Right lobe of liver (tissue), 6 donors: ENCODE measurements at places on chromosomes 11 and 22.

GRCh38 chr11:2825261-2825888, 60.2 kb downstream of the CDKN1C start:
- no peak for DNase-seq
- no peak overlapping the region for H3K4me3 ChIP-seq
- H3K4me1 ChIP-seq: no peaks in the 10 kb centered on the region
- H3K36me3 ChIP-seq: no peaks in the 10 kb centered on the region

- no peaks in the 10 kb centered on the region for H3K4me1 ChIP-seq
- DNase-seq: no peak
- H3K36me3 ChIP-seq: no peaks in the 10 kb centered on the region
Observed at GRCh38 chr11:62543680-62544444, 2.7 kb downstream of the AHNAK start.

DNA sequence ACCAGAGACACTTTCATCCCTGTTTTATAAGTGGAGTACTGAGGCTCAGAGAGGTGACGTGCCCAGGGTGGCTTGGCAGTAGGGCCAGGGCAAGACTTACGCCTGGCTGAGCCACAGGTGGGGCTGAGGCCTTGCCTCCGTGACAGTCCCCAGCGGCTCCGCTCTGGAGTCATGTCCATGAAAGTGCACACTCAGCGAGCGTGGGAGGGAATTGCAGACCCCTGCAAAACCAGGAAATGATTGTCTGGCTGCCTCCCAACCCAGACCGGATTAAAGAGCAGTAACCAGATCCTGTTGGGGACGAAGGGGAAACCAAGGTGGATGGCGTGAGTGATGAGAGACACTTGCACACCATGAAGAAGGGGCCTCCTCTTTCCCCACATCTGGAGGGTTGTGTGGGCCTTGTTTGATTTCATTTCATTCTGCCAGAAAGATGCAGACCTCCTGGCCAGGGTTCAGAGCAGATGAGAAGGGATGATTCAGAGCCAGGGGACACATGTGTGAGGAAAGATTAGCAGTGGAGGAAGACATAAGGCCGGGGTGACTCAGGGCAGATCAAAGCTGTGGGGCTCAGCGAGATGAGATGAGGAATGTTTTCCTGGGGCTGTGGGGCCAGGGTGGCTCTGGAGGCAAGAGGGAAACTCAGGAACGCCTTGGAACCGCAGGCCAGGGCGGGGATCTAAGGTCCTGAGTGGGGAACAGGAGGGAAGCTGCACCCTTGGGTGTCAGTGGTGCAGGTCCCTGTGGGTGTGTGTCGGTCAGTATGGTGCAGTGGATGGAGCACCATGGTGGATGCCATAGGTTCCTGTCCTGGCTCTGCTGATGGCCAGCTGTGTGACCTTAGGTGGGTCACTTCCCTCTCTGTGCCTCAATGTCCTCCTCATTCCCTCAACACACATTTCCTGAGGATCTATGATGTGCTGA, 29.9 kb upstream of the LRRC32 start:
- no peaks in the 10 kb centered on the region for H3K36me3 ChIP-seq
- no peaks in the 10 kb centered on the region for H3K27me3 ChIP-seq

- H3K4me3 ChIP-seq: peak overlapping the region; percentile 95
- peak; percentile 46 for DNase-seq
- H3K36me3 ChIP-seq: no peaks in the 10 kb centered on the region
- H3K4me1 ChIP-seq: peaks cover 40% of the 10 kb centered on the region
Observed at GRCh38 chr22:46075764-46076531, 74.4 kb upstream of the PPARA start.

DNA sequence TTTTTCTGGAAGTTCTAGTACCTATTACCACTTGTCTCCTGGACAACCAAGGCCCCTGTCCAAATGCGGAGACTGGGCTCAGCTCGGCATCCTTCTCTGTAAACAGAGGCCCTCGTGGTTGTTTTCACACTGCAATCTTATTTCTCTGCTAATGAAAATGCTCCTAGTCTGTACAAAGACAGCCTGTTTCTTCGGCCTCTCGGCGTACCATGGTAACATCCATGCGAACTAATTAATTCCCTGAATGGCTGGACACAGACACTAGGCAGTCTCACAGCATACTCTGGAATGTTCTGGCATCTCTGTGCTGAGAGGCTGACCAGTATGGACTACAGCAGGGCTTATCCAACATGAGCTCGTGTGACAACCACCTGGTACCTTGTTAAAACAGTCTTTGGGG, 5.7 kb downstream of the POLR3H start:
- no peaks in the 10 kb centered on the region for H3K36me3 ChIP-seq
- no peak overlapping the region for H3K4me3 ChIP-seq
- H3K27ac ChIP-seq: no peak overlapping the region
- H3K27me3 ChIP-seq: no peaks in the 10 kb centered on the region

GRCh38 chr11:44387825-44388224, 77.9 kb upstream of the ALX4 start:
- no peak overlapping the region for H3K27ac ChIP-seq
- no peak for DNase-seq
- no peaks in the 10 kb centered on the region for H3K27me3 ChIP-seq
- no peaks in the 10 kb centered on the region for H3K36me3 ChIP-seq
- H3K4me1 ChIP-seq: peaks cover 6% of the 10 kb centered on the region
- H3K4me3 ChIP-seq: no peak overlapping the region

DNA sequence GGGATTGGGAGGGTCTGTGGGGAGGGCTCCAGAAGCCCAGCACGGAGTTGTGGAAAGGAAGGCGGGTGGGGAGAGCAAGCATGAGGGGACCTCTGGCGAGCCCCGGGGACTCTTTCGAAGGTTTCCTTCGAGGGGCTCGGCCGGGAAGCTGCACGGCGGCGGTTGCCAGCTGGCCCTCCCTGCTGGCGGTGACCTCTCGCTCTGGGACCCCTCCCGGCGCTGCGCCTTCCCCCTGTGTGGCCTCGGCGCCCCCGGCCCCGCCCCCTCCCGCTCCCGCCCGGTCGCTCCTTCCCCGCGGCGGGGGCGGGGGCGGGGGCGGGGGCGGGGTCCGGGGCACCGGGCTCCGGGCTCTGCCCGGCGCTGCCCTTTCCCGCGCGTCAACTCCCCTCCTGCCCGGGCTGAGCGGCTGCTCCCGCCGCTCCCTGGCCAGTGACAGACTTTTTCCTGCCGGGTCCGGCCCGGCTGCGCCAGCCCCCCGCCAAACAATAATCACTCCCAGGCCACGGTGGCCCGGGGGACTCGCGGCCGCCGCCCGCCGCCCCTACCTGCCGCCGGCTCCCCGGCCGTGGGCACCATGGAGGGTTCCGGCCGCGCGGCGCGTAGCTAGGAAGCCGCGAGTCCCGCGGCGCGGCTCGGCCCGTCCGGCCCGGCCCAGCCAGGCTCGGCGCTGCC, 941 bp downstream of the CLCF1 start:
- peak overlapping the region; percentile 68 for H3K4me3 ChIP-seq
- no peaks in the 10 kb centered on the region for H3K36me3 ChIP-seq
- no peak for DNase-seq
- no peak overlapping the region for H3K27ac ChIP-seq
- no peaks in the 10 kb centered on the region for H3K27me3 ChIP-seq

- no peaks in the 10 kb centered on the region for H3K4me1 ChIP-seq
- no peak overlapping the region for H3K27ac ChIP-seq
- no peak for DNase-seq
- H3K27me3 ChIP-seq: no peaks in the 10 kb centered on the region
- H3K36me3 ChIP-seq: no peaks in the 10 kb centered on the region
Observed at GRCh38 chr11:10663990-10664389, 29.6 kb downstream of the IRAG1 start.

- no peak overlapping the region for H3K27ac ChIP-seq
- DNase-seq: no peak
- no peak overlapping the region for H3K4me3 ChIP-seq
- H3K27me3 ChIP-seq: no peaks in the 10 kb centered on the region
Observed at GRCh38 chr11:13776134-13776815, 107.8 kb downstream of the FAR1 start.

DNA sequence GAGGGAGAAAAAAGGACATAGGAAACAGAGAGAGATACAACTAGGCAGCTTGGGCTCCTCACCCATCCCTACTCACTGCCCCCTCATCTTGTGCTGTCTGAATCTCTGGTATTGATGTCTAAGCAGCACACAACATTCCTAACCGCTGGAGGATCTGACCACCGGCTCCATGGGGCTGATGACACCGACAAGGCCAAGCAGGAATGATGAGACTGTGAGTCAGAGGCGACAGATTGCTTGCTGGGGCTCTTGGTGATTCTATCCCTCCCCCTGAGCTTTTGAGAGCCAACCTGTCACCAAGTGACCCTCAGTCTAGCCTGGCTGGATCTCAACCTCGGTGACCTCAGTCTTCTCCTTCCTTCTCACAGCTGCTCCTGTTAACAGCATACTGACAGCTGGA, 13.8 kb downstream of the PAMR1 start:
- H3K27me3 ChIP-seq: no peaks in the 10 kb centered on the region
- no peak for DNase-seq
- no peaks in the 10 kb centered on the region for H3K4me1 ChIP-seq
- H3K36me3 ChIP-seq: no peaks in the 10 kb centered on the region
- no peak overlapping the region for H3K4me3 ChIP-seq

DNA sequence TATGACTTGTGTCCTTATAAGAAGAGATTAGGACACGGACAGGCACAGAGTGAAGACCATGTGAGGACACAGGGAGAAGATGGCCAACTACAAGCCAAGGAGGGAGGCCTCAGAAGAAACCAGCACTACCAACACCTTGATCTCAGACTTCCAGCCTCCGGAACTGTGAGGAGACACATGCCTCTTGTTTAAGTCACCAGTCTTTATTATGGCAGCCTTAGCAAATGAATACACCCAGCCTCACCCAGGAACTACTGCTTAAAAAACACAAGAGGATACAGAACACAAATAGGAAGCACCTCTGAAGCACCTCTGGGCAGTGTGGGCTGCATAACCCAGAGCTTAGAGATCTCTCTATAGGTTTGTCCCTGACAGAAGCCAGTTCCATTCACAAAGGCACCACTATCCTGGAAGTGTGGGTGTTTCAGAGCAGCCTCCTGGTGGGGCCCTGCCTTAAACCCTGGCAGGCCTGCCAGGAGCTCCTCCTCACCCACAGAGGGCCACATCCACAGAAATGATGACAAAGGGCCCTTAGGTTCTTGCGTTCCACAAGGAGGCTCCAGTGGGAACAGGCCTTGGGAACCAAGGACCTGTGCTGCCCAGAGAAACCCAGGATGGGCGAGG, 58.8 kb downstream of the CHRDL2 start:
- H3K27me3 ChIP-seq: no peaks in the 10 kb centered on the region
- H3K4me1 ChIP-seq: peaks cover 12% of the 10 kb centered on the region
- no peaks in the 10 kb centered on the region for H3K36me3 ChIP-seq
- no peak overlapping the region for H3K4me3 ChIP-seq
- peak overlapping the region; percentile 52 for H3K27ac ChIP-seq
- no peak for DNase-seq

DNA sequence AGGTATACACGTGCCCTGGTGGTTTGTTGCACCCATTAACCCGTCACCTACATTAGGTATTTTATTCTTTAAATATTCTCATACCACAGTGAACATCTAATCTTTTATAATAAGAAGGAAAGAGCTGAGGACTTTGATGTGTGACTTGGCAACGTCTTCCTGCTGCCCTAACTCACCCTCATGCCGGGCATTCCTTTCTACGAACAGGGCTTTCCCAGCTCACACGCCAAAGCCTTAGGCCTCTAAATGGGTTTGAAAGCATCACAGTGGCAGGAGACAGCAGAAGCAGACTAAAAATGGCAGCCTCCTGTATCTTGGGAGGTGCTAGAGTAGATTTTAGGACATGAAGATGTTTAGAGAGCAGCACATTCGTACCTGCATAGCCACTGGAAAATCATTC, 52.6 kb downstream of the CLTCL1 start:
- no peak overlapping the region for H3K27ac ChIP-seq
- no peaks in the 10 kb centered on the region for H3K27me3 ChIP-seq
- H3K4me3 ChIP-seq: no peak overlapping the region
- no peaks in the 10 kb centered on the region for H3K36me3 ChIP-seq
- no peaks in the 10 kb centered on the region for H3K4me1 ChIP-seq

GRCh38 chr22:45880091-45880715, 96.8 kb downstream of the WNT7B start:
- H3K4me3 ChIP-seq: no peak overlapping the region
- H3K36me3 ChIP-seq: no peaks in the 10 kb centered on the region
- H3K27me3 ChIP-seq: no peaks in the 10 kb centered on the region
- no peaks in the 10 kb centered on the region for H3K4me1 ChIP-seq

GRCh38 chr22:17767233-17768065, 6.8 kb downstream of the BID start:
- no peak for DNase-seq
- H3K4me1 ChIP-seq: peaks cover 57% of the 10 kb centered on the region
- no peak overlapping the region for H3K4me3 ChIP-seq
- peak overlapping the region; percentile 36 for H3K27ac ChIP-seq
- no peaks in the 10 kb centered on the region for H3K27me3 ChIP-seq

DNA sequence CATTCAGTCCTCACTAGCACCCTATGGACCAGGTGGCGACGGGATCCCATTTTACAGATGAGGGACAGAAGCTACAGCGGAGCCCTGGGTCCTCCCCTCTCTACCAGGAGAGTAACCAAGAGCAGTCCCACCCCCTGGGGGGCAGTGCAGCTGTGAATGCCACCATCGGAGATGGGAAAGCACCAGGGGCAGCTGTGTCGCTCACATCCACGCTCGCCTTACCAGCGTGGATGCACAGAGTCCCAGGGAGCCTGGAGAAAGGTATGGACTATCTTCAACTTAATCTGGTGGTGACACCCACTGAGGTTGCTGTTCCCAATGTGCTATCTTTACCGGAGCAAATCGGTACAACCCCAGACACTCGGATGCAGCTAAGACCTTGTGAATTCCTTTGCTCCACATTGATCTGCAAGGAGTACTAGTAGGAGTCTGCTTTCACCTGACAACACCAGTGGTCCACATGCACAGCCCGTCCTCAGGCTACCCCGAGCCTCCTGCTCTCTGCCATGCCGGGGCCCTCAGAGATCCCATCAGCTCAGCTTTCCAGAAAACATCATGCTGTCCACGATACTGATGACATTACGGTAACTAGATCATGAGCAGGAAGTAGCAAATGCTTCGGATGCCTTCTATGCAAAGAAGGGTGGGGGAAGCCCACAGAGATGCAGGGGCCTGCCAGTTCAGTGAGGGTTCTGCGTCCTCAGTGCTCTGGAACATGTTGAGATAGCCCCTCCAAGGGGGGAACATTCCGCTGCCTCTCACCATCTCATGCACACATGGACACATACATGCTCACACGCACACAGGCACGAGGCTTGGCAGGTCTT, 126.0 kb downstream of the CTTN start:
- no peaks in the 10 kb centered on the region for H3K4me1 ChIP-seq
- no peaks in the 10 kb centered on the region for H3K36me3 ChIP-seq
- no peak overlapping the region for H3K27ac ChIP-seq
- no peaks in the 10 kb centered on the region for H3K27me3 ChIP-seq

- H3K4me1 ChIP-seq: no peaks in the 10 kb centered on the region
- DNase-seq: peak; percentile 84
- H3K4me3 ChIP-seq: peak within 1 kb of the TSS; percentile 74
- no peaks in the 10 kb centered on the region for H3K27me3 ChIP-seq
- H3K36me3 ChIP-seq: no peaks in the 10 kb centered on the region
Observed at GRCh38 chr22:30968015-30968923, at the start of gene MORC2. MORC2 (minus strand) TSS chr22:30968774; CDS start chr22:30967889, 885 bp downstream.

GRCh38 chr11:62444236-62444833, 25.5 kb downstream of the SCGB1A1 start:
- H3K4me3 ChIP-seq: peak overlapping the region; percentile 31
- peak overlapping the region; percentile 9 for H3K27ac ChIP-seq
- DNase-seq: no peak
- H3K27me3 ChIP-seq: no peaks in the 10 kb centered on the region
- H3K4me1 ChIP-seq: peaks cover 17% of the 10 kb centered on the region
- H3K36me3 ChIP-seq: no peaks in the 10 kb centered on the region

- H3K27me3 ChIP-seq: no peaks in the 10 kb centered on the region
- H3K4me3 ChIP-seq: no peak overlapping the region
- no peak for DNase-seq
- peaks cover 41% of the 10 kb centered on the region for H3K36me3 ChIP-seq
- no peaks in the 10 kb centered on the region for H3K4me1 ChIP-seq
- H3K27ac ChIP-seq: no peak overlapping the region
Observed at GRCh38 chr11:66846671-66847091, 3.4 kb downstream of the RCE1 start.
